ENCODE measurements at places on chromosomes 6 and 20.

DNA sequence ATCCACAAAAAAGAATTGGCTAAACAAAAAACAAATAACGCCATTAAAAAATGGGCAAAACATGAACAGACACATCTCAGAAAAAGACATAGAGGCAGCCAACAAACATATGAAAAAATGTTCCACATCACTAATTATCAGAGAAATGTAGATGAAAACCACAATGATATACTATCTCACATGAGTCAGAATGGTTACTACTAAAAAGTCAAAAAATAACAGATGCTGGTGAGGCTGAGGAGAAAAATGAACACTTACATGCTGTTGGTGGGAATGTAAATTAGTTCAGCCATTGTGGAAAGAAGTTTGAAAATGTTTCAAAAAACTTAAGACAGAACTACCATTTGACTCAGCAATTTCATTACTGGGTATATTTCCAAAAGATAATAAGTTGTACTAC is 430.1 kb upstream of the JAG1 start:
- no peak for DNase-seq

DNA sequence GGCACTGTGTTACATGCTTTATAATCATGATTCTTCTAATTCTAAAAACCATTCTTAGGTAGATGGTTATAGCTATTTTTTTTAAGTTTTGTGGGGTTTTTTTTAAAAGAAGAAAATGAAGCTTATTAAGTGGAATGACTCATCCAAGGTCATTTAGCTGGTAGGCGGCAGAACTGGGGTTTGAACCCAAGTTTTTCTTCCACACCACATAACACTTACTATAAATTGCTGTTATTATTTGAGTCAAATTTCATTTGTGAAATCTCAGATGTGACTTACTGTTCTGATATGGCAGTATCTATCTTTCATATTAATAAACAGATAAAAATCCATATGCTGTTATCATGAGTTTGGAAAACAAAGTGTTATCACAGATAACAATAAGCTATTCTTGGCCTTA is 10.4 kb upstream of the COL10A1 start:
- no peak for DNase-seq

- no peak for DNase-seq
These were observed 9.9 kb downstream of the BCL2L1 start for GRCh38 chr20:31712564-31713311.

GRCh38 chr6:160535270-160535669 is 128.8 kb downstream of the LPA start:
- no peak for DNase-seq

DNA sequence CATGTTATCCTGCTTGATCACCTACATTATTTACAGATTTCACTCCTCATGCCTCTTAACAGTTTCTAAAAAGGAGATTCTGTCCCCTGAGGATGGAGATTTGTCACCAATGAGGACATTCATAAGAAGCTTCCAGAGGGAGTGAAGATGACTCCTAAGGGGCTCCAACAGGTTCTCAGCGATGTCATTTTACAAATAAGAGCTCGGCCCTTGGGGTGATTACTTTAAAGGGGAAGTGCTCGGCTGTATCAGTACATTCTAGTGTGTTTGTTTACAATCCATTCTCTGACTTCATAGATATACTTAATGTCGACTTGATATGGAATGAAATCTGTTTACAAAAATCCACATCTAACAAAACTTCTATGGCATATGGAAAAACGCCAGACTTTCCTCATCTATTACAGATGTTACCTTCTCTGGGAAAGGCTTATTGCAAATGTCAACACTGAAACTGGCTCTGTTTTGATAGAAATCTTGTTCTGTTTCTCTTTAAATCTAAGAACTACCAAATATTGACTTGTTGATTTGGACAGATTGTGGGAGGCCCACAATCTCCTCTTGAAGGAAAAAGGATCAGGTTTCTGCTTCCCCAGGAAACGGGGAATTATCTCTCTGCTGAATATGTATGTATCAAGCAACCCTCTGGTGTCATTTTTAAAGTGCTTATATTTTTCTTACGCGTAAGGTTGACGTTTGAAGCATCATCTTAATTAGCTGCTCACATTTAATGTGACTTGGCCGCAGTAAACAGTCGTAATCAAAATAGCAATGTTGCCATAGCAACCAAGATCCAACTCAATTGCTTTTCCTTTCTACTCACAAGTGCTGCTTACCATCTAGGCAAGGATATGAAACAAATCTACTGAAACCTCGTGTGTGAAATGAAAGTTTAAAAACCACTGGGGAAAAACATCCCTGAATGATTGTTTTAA is 95.7 kb downstream of the SHLD1 start:
- peak; percentile 72 for DNase-seq
